Stimulated activated CD4-positive, alpha-beta T cell treated with anti-CD3 and anti-CD28 coated beads, Interleukin-12 subunit alpha, Interleukin-12 subunit beta, amount 100 ng/mL, for 4 hours (primary cell): ENCODE measurements at places on chromosomes 7 and 10.

DNA sequence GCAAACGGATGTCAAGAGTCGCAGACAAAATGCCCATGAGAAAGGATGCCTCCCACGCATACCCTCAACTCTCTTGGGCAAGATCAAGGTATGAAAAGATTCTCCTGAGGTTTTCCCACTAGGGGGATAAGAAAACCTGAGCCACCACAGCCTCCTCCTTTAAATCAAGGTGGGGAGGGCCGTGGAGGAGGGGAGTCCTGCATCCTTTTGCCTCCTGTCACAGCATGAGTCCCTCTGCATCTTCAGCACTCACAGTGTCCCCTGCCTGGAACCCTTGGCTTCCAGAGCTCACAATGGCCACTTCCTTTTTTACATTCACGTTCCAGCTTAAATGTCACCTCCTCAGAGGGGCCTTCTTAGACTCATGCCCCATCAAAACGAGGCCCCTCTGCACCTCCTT, 207.6 kb downstream of the GLI3 start:
- DNase-seq: no peak

DNA sequence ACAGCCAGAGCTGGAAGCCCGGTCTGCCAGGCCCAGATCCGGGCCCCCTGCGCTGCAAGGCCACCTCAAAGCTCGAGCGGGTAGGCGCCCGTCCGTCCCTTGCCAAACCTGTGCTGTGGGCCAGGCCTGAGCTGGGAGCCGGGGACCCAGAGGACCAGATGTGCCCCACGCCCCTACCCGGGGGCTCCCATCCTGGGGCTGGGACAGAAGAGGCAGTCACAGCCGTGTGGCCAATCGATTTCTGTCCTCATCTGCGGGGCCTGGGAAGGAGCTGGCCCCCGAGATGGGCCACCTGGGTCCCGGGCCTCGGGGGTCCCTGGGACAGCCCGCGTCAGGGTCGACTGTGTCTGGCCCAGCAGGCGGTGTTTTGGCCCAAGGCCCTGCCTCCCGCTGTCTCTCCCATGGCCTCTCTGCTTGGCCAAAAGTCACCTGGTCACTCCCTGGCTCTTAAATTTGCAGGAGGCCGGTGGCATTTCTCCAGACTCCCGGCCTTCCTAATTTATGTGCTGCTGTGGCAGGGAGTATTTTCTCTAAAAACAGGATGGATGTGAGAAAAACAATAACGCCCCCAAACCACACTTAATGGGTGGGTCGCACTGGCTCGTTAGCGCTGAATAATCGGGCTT, 63.8 kb downstream of the UNCX start:
- DNase-seq: no peak

DNA sequence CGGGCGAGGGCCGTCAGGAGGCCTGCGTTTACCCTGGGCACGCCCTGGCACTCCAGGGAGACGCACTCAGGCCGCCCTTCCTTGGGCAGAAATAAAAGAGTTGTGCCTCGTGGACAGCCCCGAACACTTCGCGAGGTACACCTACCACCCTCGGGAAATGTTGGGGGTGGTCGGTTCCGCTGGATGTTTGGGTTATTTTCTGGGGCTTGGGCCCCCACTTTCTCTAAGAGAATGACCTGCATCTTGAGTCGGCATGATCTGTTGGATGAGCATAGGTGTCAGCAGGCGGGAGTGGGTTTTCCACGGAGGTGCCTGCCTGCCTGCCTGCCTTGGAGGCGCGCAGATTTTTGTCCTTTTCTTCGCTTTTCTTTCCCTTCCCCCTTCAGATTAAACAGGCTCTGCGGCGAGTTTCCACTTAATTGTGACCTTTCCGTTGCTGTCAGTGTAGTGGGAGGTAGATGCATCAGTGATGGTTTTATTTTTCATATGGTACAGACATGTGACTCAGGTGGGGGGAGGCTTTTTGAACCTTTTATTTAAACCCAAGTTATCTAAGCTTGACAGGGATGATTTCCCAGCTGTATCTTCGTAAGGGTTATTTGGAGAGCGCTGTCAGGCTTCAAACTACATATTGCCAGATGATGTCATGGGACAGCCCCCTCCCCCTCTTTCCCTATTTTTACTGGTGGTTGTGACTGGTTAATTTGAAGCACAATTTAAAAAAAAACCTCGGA, 661 bp downstream of the HECTD2 start:
- DNase-seq: peak; percentile 17

DNA sequence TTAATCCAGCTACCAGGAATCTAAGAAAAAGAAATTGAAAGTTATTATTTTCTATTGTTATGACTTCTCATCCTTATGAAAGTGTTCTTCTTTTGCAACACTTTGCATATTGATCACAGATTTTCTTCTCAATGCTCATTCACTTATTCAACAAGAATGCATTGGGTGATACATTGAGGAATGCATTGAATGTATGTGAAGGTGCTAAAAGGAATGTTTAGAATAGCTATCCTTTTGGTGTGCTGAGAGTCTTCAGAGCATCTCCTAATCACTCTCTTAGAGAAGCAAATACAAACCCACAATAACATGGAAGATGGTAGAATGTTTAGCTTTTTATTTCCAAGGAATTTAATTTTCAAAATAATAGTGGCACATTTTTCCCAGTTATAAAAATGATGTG, 122.1 kb upstream of the KMT2E start:
- DNase-seq: no peak

- no peak for DNase-seq
Measured at GRCh38 chr10:102450124-102450373, 1.3 kb downstream of the C10orf95 start.

- no peak for DNase-seq
Measured at GRCh38 chr7:16590424-16590823, 55.1 kb downstream of the ANKMY2 start.

DNA sequence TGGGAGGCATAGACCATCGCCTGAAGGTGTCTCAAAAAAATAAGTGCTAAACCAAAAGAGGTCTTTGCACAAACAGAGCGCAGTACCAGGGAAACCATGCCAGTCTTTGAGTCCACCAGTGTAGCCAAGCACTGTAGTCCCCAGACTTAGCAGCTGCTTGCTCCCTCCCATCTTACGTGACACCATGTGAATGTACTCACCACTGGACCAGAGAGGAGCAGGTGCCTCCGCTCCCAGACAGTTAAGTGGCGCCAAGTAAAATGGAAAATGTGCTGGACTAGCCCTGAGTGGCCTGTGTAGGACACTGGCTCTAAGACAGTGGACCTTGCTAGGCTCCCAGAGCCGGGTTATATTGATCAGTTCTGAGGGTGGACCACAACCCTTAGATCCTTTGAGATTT, 47.7 kb upstream of the PLEKHA1 start:
- no peak for DNase-seq

DNA sequence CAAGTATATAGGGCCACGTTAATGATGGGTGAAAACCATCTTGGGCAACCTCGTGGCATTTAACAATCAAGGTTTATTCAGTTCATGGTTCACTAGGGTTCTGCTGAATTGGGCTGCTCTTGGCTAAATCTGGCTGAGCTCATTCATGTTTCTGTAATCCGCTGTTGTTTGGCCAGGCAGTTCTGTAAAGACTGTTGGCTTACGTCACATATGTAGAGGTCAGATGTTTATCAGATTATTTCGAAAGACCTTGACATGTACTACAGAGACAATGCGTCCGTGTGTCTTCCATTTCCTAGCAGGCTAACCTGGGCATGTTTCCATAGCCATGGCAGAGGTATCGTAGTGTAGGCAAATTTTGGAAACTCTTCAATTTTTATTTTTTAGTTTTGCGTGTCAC, 190.0 kb upstream of the ZWINT start:
- DNase-seq: no peak

DNA sequence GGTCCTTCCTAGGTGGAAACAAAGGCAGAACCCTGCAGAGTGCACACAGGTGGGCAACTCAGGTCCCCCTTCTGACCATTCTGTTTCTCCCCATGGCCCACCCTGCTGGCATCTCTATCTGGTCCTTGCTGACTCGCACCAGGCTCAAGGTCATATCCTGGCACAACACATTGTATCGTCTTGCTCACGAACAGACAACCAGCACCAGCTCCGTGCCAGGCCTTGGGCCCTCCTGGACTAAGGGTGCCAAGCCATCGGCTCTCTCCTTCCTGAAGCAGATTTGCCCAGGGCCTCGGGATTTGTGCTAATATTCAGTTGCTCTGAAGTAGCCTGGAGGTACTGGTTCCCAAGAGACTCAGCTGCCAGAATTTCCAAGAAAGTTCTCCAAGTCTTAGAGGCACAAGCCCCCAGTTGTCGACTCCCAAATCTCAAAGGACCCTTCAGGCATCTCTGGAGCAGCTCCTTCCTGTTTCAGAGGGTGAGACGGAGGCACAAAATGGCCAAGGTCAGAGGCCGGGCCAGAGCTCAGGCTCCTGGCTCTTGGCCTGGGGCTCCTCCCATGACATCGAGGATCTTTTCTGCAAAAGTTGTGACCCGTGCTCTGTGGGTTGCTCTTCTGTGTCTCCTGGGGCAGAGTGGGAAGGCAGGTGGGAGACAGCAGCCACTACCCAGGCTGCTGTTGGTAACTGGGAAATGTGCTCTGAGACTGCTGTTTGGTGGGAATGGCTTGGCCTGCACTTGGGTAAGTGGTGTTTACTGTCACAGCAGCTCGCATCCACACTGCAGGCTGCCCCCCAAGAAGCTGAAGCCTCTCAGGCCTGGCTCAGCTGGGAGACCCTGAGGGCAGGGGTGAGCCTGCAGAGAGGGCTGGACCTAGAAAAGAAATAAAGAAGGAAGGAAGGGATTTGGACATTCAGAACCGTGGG, 121.3 kb downstream of the RGS10 start:
- DNase-seq: no peak

DNA sequence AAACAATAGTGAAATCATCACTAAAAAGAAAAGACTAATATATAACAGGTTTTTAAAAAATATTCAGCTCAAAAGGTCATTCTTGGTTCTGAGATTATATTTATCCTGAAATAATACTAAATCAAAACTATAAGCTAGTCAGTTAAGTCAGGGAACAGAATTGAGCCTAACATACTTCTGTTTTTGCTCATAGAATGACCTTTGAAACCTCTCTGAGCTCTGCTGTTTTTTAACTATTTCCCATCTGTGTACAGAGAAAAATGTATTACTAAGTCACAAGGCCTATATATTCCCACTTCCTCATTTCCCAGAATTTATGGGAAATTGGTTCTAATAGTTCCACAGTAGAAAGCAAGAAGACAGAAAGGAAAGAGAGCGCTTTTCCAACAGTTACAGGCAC, 346.8 kb upstream of the ETV1 start:
- DNase-seq: no peak

GRCh38 chr7:121301446-121302213, 27.2 kb upstream of the WNT16 start:
- no peak for DNase-seq

GRCh38 chr10:128498746-128499145, 372.5 kb upstream of the MKI67 start:
- no peak for DNase-seq

DNA sequence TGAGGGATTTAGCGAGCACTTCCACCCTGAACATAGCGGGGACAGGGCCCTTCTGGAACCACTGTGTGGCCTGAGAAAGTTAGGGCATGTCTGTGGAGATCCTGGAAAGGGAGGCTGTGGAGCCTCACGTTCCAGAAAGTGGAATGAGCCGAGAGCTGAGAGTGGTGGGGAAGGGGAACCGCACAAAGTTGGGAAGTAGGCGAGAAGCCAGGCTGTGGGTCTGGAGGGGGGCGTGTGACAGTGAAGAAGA, 10.4 kb upstream of the PAX2 start:
- no peak for DNase-seq

- DNase-seq: no peak
Measured at GRCh38 chr10:129936266-129936922, 27.7 kb downstream of the EBF3 start.

DNA sequence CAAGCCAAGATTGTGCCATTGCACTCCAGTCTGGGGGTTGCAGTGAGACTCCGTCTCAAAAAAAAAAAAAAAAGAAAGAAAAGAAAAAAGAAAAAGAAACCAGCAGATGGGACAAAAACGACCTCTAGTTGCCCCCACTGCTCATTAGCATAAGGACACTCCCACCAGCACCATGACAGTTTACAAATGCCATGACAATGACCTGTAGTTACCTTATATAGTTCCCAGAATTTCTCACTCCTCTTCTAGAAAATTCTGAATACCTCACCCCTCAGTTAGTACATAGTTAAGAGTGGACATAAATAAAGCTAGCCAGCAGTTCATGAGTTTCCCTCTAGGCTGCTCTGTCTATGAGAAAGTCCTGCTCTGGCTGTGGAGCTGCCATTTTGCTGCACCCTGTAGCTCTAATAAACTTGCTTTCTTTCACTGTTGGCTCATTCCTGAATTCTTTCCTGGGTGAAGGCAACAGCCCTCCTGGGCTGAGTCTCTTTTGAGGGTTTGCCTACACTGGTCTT, 276.8 kb upstream of the AKR1E2 start:
- no peak for DNase-seq

- no peak for DNase-seq
Measured at GRCh38 chr7:87689374-87689773, 61.2 kb downstream of the RUNDC3B start.

- DNase-seq: no peak
Measured at GRCh38 chr10:55305285-55305684, 504.3 kb upstream of the PCDH15 start.

GRCh38 chr7:1176891-1177373, 16.9 kb upstream of the ZFAND2A start:
- peak; percentile 84 for DNase-seq

- DNase-seq: no peak
Measured at GRCh38 chr7:23622506-23622925, 25.3 kb downstream of the CCDC126 start.

DNA sequence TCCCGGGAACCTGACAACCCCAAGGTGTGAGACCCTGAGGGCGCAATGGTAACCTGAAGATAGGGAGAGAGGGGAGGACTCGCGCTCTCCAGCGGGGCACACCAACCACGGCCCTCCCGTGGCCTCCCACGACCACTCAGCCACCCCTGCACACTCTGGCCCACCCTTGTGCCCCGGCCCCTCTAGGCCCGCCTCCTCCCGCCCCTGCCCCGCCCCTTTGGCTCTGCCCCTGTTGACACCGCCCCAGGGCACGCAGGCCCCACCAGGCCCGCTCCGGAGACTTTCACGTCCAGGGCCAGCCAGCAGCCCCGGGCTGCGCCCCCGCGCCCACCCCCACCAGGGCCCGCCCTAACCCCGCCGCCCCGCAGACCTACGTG, 10.9 kb downstream of the ATG9B start:
- no peak for DNase-seq

DNA sequence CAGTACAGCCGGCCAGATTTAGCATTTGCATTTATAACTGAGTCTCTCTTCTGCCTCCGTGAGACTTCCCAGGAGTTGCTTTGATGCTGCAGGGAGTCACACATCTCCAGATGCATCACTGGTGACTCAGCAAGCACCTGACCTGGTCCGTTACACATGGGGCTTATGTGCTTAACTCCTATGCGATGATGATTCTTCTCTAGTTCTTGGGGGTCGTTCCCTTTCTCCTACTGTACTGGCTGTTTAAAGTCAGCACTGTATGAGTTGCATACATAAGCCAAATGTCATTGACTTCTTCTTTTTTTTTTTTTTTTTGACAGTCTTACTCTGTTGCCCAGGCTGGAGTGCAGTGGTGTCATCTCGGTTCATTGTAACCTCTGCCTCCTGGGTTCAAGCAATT, 13.0 kb upstream of the AKR1E2 start:
- no peak for DNase-seq
